Suppressor macrophage treated with lipopolysaccharide for 4 hours (primary cell): ENCODE measurements at places on chromosomes 4 and X.
A peak's percentile ranks its signal among the peaks of the same experiment; 100 is the strongest.

DNA sequence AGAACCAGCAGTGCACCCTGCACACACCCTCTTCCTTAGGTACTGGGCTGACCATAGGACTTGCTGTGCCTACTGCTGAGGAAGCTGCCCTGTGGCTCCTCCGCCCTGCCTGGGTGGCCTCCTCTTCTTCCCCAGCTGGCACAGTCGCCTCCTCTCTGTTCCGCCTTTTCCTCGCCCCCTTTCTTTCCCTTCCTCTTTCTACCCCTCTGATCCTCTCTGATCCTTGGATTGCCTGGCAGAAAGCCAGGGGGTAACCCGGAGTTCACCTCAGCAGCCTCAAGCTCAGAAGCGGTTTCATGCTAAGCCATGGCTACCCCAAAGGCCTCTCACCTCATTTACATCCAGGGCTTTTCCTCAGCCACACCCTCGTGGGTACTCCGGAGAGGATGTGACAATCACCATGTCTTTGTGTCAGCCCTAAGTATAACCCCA lies 136.2 kb downstream of the SMIM20 start:
- DNase-seq, result peak; percentile 88

DNA sequence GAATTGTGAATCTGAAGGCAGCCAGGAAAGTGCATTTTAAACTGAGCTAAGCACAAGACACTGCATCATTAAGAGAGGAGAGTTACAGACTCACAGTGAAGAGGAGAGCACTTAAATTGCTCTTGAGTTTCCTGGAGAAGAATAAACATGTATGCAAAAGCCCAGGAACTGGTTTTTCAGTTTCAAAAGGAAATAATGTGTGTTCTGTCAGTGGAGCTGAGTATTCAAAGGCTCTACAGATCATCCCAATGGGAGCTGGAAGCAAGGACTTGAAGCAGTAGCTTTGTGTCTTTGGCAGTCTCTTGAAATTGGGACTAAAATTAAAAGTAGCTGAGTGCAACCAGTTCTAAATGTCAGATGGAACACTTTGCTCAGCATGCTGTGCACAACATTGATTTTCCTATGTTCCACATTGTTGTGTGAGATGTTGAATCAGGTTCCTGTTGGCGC lies 147.5 kb upstream of the ANK2 start:
- no peak for DNase-seq

GRCh38 chr4:110705440-110705782 lies 82.5 kb upstream of the PITX2 start:
- DNase-seq, result no peak

- DNase-seq, result no peak
These were observed 51.0 kb upstream of the RASGEF1B start for GRCh38 chr4:81522711-81523110.

GRCh38 chrX:65862638-65863037 lies 177.2 kb downstream of the VSIG4 start:
- DNase-seq, result no peak

GRCh38 chr4:64747919-64748715 lies 338.9 kb upstream of the TECRL start:
- DNase-seq, result no peak

DNA sequence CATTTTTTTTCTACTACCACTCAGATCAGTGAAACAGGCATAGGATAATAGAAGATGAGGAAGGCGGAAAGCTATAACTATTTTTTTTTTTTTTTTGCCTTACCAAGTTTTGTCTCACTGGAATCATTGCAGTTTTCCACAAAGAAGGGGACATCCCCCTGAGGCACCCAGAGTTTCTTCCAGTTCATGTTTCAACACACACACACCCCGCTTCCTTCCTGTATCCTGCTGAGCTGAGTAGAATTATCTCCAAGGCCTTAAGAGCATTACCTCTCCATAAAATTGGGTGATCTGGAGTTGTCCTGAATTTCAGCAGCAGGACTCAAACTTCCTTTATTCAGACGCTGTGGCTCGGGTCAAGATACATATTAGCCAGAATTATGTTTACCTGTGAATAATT lies 111.9 kb downstream of the PALLD start:
- DNase-seq, result no peak

GRCh38 chr4:128516301-128516969 lies 228.8 kb upstream of the PGRMC2 start:
- no peak for DNase-seq

- DNase-seq, result no peak
These were observed 38.4 kb upstream of the ENPP6 start for GRCh38 chr4:184255871-184256642.

- no peak for DNase-seq
These were observed 9.0 kb downstream of the KLHL8 start for GRCh38 chr4:87211249-87211952.

DNA sequence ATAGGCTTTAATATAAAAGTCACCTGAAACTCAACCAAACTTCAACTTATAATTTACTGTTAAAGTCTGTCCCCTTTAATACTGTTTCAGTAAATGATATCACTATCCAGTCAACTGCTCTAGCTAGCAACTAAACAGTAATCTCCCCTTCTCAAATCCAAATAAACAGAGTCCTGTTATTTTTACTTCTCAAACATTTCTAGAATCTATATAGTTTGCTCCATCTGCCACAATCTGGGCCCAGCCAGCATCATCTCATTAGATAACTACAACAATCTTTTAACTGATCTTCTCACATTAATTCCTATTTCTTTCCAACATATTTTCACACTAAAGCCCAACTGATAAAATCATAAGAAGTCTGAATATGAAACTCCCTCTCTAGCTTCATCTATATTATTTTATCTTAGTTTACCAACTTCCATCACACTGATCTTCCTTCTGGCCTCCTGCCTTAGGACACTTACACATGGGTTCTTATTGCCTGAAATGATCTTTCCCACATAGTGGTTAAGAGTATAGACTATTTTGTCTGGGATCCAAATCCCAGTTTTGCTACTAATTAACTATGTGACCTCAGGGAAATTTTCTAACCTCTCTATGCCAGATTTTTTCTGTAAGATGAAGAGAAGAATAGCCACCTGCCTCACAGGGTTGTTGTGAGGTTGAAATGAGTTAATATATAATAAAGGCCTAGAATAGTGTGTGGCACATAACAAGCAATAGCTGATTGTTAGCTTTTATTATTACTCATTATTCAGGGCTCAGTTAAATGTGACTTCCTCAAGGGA lies 18.6 kb downstream of the TBCK start:
- no peak for DNase-seq

- no peak for DNase-seq
These were observed 3.4 kb downstream of the MAGEE2 start for GRCh38 chrX:75781611-75782010.

- DNase-seq, result no peak
These were observed 1.2 kb downstream of the METAP1 start for GRCh38 chr4:98996765-98997068.

- peak; percentile 8 for DNase-seq
These were observed 29.3 kb downstream of the CRMP1 start for GRCh38 chr4:5863461-5864113.

DNA sequence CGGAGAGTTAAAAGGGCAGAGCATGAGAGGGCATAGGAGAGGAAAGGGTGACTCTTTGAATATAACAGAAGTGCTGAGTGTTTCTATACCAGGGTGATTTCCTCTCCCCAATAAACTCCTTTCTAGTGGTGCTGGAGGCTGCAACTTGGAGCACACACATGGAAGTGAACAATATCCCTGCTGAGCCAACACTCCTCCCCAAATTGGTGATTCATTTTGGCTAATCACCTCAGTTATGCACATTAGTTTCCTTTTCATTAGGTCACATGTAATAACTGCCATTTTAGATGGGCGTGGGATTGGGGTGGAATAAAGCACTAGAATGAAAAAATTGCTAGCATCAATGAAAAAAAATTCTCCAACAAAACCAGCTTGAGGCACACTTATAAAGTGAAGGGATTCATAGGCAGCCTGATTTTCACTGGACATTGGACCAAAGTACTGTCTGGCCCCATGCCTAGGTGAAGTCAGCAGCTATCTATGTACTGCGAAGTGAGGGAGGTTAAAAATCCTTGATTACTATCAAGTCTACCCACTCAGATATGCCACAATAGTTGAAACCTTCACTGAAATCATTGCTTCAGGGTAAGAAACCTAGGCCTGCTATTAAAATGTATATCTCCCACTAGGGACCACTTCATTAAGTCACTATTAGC lies 174.0 kb downstream of the GLUD2 start:
- no peak for DNase-seq

DNA sequence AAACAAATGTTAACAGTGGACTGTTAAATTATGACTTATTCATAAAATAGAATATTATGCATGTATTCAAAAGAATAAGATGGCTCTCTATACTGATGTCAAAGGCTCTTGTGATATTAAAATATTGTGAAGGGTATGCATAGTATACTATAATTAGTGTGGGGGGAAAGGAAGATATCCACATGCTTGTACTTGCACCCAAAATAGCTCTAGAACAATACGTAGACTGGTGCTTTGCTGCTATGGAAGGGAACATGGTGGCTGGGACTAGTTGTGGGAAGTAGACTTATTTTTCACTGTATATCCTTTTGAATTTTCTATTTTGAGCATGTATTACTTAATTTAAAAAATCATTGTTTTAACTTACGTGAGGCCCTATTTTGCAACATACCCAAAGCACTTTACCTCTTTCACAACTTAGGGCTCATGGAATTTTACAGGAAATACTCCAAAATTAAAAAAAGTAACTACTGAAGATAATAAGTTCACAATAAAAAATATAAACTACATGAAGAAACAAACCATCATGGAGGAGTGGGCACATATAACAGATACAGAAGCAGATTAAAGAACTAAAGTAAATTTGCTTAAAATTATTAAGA lies 7.9 kb downstream of the PGRMC2 start:
- DNase-seq, result no peak

DNA sequence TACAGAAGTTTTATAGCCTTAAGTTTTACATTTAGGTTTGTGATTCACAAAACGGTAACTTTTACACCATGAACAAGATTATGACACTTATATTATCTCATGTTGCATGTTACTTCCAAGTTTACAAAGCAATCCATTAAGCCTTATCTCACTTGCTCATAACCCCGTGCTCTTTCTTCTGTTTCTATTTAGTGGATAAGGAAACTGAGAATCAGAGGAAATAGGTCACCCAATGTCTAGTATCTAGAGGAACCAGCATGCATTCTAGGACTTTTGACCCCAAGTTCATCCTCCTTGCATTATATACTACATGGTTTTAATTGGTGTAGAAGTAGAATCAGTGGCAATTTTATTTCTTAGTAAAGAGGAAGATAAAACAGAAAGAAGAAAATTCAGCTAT lies 67.0 kb upstream of the ANXA3 start:
- peak; percentile 45 for DNase-seq
